Thymus (tissue), 14 donors: ENCODE measurements at places on chromosomes 6 and 20. TPM values are rescaled to one million over a fixed set of nuclear protein-coding genes. Genes with fewer than 3 reads are reported as not detected.

- DNase-seq = no peak
Observed at GRCh38 chr6:90502866-90503407, 83.9 kb downstream of the MAP3K7 start.

DNA sequence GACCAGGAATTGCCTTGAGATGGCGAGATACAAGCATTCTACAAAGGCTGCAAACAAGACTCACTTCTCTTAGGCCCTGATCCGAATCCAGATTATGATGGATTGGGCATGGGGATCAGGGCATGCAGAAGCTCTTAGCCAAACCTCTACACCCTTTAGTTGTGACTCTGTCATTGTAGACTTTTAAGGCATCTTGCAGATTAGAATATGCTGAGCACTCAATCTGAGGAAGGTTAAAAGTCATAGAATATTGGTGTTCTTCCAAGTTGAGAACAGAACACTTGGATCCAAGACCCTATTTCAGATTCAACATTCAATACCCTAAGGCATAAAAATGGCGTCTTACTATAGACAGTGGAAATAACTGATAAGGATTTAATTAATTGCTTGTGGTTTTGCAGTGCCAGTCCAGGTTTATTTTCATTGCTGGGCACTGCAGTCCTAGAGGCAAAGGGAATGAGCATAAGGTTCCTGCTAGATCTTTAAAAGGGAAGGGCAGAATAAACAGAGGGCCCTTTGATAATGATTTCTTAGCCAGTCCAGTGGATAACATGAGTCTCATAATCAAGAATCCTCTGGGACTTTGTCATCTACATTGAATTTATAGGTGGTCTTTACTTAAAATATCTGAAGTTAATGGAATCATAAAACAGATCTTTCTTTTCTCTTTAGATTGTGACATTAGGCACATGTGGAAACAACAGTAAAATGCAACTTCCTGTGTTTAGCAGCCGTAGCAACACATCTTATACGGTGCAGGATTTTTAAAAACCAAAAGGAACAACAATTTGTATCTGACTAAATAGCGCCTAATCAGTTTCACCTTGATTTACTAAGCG lies 17.6 kb downstream of the PHACTR2 start:
- no peak for DNase-seq

- DNase-seq = no peak
Observed at GRCh38 chr6:80594461-80594860, 488.0 kb downstream of the BCKDHB start.

DNA sequence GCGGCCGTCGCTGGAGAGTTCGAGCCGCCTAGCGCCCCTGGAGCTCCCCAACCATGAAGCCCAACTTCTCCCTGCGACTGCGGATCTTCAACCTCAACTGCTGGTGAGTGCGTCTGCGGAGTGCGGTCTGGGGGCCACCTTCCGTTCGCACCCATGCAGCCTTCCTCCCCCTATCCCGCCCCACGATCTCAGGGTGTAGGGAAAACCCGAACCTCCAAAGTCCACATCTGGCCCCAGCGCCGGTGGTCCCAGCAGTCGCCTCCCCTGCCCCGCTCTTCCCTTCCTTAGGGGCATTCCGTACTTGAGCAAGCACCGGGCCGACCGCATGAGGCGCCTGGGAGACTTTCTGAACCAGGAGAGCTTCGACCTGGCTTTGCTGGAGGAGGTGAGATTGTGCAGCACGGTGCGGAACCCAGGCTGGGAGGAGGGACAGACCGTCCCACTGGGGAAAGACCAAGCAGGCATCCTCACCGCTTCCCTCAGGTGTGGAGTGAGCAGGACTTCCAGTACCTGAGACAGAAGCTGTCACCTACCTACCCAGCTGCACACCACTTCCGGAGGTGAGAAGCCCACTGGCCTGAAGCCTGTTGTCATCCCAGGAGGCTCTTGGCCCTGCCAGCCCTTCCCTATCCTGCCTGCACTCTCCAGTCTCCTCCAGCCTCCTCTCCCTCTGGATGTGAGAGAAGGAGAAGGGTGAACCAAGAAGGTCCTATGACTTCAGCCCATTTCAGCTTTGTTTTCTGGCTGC lies 719 bp downstream of the SMPD2 start:
- no peak for DNase-seq

- DNase-seq = no peak
Observed at GRCh38 chr20:16916165-16916564, 168.0 kb downstream of the OTOR start.

DNA sequence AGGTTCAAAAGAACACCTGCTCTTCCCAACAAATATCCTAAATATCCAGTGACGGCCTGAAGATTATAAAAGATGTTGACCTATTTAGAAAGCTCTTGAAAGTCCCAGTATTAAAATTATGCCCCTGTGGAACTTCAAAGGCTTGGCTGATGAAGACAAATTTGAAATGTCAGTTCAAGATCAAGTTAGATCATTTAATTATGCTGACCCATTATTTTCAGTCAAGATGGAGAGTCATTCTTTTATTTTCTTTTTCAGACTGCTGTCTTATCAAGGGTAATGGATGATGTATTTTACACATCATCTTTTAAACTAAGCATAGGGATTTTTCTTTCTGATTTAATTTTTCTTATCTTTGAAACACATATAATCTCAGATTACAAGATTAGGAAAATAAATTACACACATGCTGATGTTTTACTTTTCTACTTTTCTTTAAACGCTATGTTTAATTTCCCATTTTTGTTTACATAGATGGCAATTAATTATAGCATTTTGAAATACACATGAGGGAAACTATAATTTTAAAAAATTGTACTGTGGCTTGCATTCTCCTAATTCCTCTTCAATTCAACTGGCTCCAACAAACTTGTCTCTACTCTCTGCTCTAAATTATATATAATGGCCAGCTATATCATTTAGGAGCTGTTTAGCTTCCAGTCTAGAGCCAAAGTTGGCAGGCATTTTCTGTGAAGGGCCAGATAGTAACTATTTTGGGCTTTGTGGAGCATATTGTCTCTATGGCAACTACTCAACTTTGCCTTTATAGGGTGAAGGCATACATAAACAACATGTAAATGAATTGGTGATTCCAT lies 123.7 kb downstream of the RCAN2 start:
- DNase-seq = no peak

DNA sequence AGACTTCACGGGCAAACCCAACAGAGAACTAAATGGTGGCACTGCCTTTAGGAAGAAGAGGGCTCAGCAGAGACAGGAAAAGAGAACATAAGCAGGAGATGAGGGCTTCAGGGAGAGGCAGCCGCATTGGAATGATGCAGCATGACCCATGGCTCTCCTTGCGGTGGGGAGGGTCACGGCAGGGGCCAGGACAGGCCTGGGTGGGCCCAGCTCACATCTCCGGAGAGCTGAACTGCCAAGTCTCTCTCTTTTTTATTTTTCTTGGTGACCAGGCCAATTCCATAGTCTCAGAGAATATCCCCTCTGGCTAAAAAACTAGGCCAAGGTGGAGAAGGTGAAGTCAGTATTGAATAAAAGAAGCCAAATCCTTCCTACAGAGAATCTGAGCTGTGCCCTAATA lies 77.5 kb upstream of the TRAF3IP2 start:
- DNase-seq = no peak

DNA sequence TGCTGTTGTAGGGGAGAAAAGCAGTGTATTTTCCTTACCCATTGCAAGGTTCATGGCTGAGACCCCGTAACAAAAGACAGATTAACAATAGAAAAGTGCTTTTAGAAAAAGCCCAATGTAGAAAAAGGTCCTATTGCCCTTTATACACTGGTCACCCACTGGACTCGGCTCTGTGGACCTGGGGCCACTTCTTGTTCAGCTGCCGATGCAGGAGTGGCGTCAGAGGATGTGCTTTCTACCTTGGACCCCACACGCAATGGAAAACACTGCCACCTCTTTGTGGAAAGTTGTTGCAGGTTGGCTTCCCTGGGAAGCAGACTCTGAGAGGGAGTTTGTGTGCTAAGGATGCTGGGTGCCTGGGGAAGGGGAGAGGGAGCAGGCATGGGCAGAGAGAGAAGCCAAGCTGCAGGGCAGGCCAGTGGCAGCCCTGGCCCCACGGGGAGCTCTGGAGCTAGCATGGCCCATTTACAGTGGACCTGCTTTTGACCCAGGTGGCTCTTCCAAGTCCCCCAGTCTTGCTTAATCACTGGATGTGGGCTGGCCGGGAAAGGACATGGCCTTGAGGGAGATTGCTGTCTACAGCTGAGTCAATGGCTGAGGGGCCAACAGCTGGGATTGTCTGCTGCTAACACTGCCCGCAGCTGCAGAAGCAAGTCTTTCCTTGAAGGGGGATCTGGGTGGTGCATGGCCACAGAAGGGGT lies 142.9 kb downstream of the CDC5L start:
- no peak for DNase-seq

DNA sequence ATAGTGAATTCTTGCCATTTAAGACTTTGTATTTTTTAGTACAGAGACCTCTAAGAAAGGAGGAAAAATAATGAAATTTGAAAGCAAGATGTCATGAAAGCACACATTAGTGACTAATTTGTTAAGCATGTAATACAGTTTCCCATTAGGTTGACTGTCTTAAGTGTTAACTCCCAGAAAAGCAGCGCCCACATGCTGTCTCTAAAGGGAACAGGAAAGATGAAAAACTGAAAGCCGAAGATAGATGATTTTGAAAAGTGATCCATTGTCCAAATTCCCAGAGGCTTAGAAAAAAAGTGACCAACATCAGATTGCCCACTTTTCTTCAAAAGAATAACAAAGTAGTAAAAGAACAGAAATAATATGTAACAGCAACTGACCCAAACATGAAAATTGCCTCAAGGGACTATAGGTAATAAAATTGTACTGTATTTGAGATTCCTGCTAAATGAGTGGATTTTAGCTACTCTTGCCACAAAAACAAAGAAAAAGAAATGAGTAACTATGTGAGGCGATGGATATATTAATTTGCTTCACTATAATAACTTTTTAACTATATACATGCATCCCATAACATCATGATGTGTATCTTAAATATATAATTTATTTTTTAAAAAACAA lies 83.2 kb upstream of the OGFRL1 start:
- no peak for DNase-seq

DNA sequence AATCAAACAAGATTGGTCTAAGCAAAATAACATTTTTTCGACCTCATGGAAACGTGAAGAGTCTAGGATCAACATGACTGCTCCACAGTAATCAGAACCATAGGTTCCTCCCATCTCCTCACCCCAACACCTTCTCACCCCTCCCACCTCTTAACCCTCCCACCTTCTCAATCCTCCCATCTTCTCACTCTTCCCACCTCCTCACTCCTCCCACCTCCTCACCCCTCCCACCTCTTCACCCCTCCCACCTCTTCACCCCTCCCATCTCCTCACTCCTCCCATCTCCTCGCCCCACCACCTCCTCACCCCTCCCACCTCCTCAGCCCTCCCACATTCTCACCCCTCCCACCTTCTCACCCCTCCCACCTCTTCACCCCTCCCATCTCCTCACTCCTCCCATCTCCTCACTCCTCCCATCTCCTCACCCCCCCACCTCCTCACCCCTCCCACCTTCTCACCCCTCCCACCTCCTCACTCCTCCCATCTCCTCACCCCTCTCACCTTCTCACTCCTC lies 567.4 kb downstream of the C6orf118 start:
- no peak for DNase-seq

DNA sequence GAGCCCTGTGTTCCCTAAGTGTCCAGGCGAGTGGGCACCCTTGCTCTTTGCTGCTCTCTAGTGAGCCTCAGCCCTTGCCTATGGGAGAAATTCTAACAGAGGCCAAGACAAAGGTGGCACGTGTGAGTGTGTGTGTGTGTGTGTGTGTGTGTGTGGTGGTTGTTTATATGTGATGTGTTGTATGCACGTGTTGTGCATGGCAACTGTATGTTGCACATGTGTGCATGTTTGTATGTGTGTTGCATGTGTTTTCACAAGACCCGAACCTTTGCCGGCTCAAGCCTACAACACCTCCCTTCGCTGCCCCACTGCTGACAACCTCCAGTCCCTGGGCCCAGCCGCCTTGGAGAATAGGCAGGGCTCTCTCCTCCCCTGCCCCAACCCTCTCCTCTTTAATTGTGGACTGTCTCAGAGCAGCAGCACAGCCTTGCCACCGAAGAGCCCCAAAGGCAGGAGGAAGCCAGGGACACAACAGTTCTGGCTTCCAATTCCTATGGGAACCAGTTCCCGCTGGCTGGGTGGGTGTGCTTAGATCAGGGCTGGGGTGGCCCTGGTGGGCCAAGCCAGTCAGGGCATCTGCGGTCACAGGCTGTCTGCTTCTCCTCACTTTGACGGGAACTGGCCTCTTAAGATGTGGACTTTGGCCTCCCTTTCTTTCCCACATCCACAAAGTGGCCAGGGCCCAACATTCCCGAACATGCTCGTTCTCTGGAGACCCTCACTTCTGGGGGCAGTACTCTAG lies 2.7 kb downstream of the KCNK16 start:
- DNase-seq = no peak

DNA sequence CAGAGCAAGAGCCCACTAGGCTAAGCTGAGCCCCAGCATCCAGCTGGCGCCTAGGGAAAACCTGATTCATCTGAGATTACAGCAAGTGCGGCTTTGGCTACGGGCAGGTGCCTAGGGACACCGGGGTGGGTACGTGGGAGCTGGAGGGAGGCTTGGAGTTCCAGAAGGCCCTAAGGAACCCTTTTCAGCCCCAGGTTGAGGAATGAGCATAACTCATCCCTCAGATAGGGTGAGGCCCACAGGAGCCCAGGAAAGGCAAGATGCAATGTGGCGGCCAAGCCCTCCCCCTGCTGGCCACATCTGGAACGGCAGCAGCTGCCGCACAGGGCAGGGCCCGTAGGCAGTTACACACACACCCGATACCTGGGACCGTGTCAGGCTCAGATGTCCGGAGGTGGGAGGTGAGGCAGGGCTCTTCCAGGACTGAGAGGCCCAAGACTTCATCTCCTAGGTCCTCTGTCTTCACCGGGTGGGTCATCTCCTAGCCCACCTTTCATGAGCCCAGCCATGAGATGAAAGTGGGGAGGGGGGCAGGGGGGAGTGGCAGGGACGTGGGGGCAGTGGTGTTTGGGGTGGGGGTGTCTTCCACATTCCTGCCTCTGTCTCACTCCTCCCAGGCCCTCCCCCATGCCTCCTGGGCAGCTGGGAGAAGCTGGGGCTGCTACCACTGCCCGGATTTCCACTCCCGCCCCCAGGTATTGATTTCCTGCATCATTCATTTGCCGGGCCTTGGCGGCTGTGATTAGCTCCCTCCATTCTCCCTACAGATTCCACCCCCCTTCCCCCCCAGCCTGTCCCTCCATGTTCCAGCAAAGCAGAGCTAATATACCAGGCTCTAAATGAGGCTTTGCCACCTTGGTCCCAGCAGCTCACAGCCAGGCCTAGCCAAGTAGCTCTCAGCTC lies 5.5 kb downstream of the MDGA1 start:
- DNase-seq = peak; percentile 56

DNA sequence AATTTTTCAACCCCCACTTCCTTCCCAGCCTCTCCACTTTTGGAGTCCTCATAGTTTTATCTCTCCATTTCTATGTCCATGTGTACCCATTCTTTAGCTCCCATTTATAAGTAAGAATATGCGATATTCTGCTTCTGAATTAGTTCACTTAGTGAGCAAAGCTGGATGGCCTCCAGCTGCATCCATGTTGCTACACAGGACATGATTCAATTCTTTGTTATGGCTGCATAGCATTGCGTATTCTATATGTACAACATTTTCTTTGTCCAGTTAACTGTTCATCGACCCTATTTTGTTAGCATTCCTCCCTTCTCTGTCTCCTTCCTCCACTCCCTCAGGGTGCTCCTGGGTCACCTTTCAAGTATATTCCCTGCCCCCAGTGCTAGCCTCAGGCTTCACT lies 210.0 kb upstream of the SSTR4 start:
- DNase-seq = no peak

The SLC22A16 gene
- total RNA-seq = 1.9 TPM

The DTD1 gene
- 13.2 TPM for total RNA-seq

The CTCFL gene
- 0.05 TPM for total RNA-seq

The COX4I2 gene
- total RNA-seq = 4.1 TPM

The ZC2HC1B gene
- not detected for total RNA-seq

The TRIM27 gene
- 48.6 TPM for total RNA-seq

The GRM1 gene
- under 0.01 TPM for total RNA-seq

The STMND1 gene
- total RNA-seq = 0.05 TPM

The ANKEF1 gene
- total RNA-seq = 4.2 TPM
